ENCODE measurements at places on chromosomes 11 and 22.

- DNase-seq = no peak
Observed at GRCh38 chr11:35419184-35419829, at the start of gene SLC1A2. TSS of gene SLC1A2 (minus strand) at chr11:35419558. CDS start at chr11:35418966, 592 bp downstream.

GRCh38 chr11:129427816-129428406 lies 52.3 kb downstream of the BARX2 start:
- DNase-seq = no peak

GRCh38 chr11:120881596-120881995 lies 142.3 kb upstream of the TBCEL start:
- DNase-seq = no peak

- no peak for DNase-seq
Observed at GRCh38 chr11:73330569-73331093, 22.6 kb downstream of the ARHGEF17 start.

DNA sequence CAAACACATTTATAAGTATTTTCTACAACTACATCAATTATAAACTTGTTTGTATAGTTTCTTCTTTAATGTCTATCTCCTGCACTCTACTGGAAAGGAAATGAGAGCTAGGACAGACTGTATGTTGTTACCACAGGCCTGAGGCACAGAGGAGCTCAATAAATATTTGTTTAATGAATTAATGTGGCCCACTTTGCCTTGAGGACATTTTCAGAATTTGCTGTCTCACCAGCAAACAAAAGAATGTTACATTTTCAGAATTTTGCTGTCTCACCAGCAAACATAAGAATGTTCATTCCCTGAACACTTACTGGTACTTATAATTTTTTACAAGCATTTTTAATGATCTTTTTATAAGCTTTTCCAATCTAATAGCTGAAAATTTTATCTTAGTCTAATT lies 41.9 kb upstream of the WNT7B start:
- DNase-seq = no peak

Data from T-helper 2 cell treated with Interferon-gamma antibody and Interleukin-4, amounts not matched to agents 5 μg/mL and 100 μg/mL, for 36 hours (primary cell).